ENCODE measurements at places on chromosomes 16 and 17.
A peak's percentile ranks its signal among the peaks of the same experiment; 100 is the strongest.

DNA sequence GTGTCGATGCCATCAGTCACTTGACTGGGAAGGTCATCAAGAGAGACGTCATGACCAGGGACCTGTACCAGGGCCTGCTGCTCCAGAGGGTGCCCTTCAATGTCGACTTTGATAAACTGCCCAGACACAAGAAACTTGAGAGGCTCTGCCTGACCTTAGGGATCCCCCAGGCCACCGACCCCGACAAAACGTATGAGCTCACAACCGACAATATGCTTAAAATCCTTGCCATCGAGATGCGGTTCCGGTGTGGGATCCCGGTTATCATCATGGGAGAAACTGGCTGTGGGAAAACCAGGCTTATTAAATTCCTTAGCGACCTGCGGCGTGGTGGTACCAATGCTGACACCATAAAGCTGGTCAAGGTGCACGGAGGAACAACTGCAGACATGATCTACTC lies 69.6 kb upstream of the ENDOV start:
- DNase-seq, result no peak

GRCh38 chr17:34996422-34997285 lies 16.3 kb downstream of the LIG3 start:
- no peak for DNase-seq

GRCh38 chr17:44317545-44317944 lies 7.1 kb downstream of the SLC25A39 start:
- no peak for DNase-seq

GRCh38 chr16:81646561-81646960 lies 132.5 kb upstream of the PLCG2 start:
- no peak for DNase-seq

- DNase-seq, result no peak
Measured at GRCh38 chr16:88290850-88291830, 91.6 kb upstream of the ZNF469 start.

DNA sequence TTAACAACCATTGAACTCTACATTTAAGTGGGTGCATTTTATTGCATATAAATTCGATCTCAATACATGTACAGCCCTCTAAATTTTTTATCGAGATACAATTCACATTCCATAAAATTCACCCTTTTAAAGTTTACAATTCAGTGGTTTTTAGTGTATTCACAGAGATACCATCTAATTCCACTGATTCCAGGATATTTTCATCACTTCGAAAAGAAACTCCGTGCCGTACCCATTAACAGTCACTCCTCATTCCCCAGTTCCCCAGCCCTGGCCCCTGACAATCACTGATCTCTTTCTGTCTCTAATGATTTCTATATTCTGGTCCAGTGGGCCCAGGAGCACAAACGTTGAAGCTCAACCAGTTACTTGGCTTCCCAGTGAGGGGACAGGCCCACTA lies 61.4 kb downstream of the CYB5B start:
- no peak for DNase-seq

GRCh38 chr17:5610956-5611355 lies 26.6 kb upstream of the NLRP1 start:
- no peak for DNase-seq

GRCh38 chr16:81266680-81267095 lies 28.2 kb downstream of the BCO1 start:
- peak; percentile 79 for DNase-seq
